NCI-H2029 (cell line): ENCODE measurements at places on chromosomes 7 and 10.

GRCh38 chr10:115829521-115830205 lies 443.3 kb downstream of the GFRA1 start:
- no peak for DNase-seq

GRCh38 chr10:119104654-119105015 lies 722 bp downstream of the DENND10 start:
- no peak for DNase-seq

DNA sequence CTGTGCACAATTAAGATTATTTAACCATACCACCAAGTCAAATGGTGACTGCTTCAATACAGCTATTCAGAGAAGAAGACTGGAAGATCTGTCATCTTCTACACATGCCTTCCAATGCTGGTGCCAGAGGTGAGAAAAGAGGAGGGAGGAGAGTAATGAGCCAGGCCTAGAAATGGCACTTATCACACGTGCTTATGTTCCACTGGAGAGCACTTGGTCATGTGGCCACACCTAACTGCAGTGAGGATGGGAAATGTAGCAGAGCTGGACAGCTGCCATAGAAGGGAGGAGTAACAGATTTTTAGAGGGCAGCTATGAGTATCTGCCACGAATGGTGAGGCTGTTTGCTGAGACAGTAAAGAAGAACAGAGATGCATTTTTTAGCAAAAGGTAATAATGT lies 77.1 kb downstream of the MPLKIP start:
- DNase-seq: peak; percentile 95

DNA sequence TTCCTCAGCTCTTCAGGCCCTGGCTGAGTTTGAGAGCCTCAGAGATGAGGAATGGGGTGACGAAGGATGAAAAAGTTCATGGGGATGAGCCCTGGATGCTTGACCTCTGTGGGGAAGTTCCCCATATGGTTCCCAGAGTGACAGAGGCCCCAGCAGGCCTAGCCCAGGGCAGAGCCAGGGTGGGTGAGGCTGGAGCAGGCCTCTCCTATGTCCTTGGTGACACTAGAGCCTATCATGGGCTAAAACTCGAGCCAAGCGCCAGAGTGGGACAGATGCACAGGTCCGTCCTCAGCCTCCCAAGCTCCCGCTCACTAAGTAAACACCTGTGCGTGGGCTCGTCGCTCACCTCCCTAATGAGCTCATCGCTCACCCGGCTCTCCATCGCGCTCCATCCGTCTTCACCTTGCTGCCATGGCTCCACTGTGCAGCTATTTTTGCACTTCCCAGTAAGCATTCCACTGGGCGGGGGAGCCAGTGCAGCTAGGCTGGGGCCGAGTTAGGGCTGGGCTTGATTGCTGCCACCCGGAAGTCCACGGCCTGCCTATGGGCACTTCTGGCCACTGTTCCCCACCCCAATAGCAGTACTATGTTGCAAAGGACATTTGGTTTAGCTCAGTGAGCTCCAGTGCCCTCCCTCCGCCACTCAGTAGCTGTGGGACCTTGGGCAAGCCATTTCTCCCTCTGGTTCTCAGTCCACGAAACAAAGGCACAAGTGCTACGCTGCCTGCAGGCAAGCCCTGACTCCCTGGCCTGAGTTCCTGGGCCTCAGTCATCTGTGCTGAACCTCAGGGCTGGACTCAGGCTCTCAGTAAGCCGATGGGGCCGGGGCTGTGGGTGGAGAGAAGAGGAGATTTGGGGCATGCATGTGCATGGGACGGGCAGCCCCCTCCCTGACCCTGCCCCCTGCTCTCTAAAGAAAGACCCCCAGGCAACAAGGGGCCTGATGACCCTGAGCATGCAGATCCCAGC lies 117.3 kb upstream of the PCBD1 start:
- DNase-seq: no peak

- no peak for DNase-seq
Observed at GRCh38 chr10:124049484-124049883, 43.9 kb downstream of the CHST15 start.

GRCh38 chr10:106139915-106140314 lies 1024.6 kb downstream of the SORCS1 start:
- no peak for DNase-seq

- no peak for DNase-seq
Observed at GRCh38 chr7:16135658-16136057, 285.7 kb downstream of the CRPPA start.

- no peak for DNase-seq
Observed at GRCh38 chr7:105448181-105448580, 59.5 kb upstream of the SRPK2 start.

- no peak for DNase-seq
Observed at GRCh38 chr7:132871419-132871818, 210.5 kb downstream of the CHCHD3 start.

- DNase-seq: no peak
Observed at GRCh38 chr10:11579885-11580284, 31.6 kb downstream of the USP6NL start.

GRCh38 chr10:80165173-80165572 lies 32.6 kb downstream of the PLAC9 start:
- no peak for DNase-seq

- DNase-seq: no peak
Observed at GRCh38 chr10:75434291-75434690, 2.9 kb downstream of the LRMDA start.

DNA sequence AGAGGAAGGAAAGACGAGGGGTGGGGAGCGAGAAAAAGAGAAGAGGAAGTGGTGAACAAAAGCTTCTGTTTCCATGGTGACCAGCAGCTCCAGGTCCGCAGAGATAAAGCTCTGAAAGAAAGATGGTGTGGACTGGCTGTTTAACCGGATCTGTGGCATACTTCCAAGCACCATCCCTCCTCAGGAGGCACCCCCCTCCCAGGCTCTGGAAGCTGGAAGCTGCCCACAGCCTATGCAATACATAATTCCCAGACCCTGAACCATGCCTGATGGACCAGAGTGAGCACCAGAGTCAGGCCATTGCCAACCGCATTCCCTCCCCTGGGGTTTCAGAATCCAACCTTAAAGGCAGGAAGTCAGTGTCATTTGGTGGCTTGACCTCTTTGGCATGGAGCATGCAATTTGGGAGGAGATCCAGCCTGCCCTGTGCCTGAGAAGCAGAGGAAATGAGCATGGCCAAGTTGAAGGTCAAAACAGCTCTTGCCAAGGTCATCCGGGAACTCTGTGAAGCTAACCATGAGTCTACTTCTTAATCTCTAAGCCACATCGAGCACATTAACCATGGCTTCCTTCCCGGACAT lies 22.2 kb upstream of the CPXM2 start:
- peak; percentile 5 for DNase-seq

DNA sequence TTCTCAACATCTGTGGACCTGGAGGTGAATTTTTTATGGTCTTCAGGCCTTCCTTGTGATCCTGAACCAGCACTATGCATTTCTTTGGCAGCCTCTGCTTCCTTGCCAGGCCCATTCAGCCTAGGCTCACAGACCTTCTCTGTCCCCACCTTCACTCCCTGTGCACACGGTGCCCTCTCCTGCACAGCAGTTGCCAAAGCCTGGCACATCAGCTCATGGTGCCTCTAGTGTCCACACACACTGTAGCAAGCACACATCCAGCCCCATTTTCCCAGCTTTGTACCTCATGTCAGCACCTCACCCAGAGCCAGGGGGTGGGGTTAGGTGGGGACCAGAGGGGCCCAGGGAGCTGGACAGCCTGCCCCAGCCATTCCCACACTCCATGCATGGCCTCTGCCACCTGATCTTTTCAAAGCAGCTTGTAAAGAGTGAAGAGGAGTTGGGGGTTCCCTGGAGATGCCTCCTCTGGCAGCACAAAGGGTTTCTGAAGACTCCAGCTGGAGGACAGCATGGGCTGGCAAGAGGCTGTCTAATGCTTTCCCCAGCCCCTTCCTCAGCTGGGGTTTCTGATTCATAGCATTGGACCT lies 57.9 kb upstream of the TMEM72 start:
- no peak for DNase-seq

GRCh38 chr7:3149231-3149995 lies 105.7 kb upstream of the CARD11 start:
- DNase-seq: no peak

DNA sequence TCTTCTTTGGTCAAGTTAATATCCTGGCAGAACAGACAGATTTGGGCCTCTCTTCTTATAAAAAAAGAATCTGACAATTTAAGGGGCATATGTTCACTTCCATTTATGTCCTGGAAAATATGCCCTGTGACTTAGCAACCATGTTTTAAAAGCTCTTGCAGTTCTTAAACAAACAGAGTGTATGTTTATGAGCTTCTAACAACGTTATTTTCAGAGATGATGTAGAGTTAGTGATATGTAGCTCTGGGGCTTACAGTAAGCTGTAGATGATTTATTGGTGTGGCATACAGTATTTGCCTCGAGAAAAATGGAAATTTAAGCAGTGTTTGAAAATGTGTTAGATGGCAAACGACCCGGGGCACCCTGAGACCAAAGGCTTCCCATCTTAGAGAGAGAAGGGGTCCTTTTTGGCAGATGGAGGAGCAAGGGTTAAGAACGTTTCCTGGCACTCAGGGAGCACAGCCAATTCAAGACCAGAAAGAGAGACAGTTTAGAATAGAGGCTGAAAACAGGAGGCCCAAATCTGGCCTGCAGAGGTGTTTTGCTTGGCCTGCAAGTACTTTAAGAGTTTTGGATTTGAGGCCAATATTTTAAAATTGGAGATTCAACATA lies 397.5 kb downstream of the KCNMA1 start:
- no peak for DNase-seq

DNA sequence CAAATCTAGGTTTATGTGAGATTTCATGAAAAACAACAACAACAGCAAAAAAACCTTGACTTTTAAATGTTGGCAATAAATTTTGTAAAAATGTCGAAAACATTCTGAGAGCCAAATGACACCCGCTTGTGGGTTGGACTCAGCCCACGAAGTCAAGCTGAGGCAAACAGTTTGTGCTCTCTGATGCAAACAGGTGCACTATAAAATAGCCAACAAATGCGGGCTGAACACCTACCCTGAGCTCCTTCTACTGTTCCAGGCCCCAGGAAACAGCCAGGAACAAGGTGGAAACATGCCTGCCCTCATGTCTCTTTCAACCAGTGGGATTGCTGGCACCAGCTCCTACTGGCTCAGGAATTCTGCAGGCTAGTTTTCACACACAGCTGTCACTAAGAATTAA lies 105.0 kb upstream of the ZNF716 start:
- no peak for DNase-seq

- DNase-seq: no peak
Observed at GRCh38 chr10:86036544-86036831, 330.1 kb downstream of the GRID1 start.

- DNase-seq: no peak
Observed at GRCh38 chr7:1024331-1024841, 20.0 kb upstream of the GPR146 start.

GRCh38 chr10:12663863-12664262 lies 314.5 kb downstream of the CAMK1D start:
- no peak for DNase-seq

DNA sequence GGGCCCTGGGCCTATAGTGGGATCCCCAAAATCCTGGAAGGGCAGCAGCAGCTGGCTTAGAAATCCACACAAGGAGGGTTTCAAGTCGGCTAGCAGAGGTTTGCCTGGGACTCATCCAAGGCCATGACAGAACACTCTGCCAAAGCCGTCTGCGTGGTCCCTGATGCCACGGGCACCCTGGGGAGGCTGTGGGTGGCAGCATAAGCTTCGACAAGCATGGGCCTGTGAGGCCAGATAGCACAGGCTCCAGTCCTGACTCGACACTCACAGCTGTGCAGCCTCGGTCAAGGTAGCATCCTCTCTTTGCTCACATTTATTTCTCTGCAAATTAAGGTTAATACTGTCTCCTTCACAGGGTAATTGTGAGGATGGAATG lies 138.3 kb downstream of the JCAD start:
- no peak for DNase-seq

- DNase-seq: no peak
Observed at GRCh38 chr10:126569513-126570244, 100.8 kb downstream of the C10orf90 start.

DNA sequence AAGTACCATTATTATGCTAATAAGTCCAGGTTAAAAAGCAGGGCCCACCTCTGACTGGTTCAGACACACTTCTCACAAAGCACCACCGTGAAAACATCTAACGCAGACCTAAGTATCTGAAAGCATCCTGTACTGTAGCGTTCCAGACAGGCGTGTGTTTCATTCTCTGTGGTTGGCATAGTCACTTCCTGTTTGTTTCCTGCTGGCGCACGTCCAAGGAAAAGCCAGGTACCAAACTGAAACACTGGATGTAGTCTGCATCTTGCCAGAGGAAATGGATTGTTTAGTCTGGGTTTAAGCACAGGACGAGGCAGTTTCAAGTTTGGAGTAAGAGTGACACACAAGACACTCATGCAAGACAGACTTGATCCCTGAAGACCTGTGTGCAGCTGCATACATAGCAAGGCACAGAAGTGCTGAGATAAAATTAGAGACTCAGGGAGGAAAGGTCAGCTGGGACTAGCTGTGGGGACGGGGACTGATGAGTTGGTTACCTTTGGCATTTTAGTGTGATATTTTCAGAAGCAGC lies 23.3 kb downstream of the BPGM start:
- DNase-seq: peak; percentile 52

DNA sequence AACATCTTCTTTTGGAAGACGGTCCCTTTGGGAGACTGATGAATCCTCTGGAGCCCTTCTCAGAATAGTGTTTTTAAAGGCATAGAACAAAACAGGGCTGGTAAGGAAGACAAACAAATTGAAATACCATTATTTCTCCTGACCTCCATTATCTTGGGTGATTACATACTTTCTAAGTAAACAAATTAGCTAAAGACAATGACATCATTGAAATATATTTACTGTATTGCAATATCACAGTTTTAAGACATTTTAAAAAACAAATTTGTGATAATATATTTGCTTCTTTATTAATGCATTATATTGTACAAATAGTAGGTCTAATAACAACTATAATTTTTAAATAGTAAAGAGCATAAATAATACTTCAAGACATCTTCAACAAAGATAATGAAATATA lies 152.2 kb upstream of the CDK1 start:
- no peak for DNase-seq

DNA sequence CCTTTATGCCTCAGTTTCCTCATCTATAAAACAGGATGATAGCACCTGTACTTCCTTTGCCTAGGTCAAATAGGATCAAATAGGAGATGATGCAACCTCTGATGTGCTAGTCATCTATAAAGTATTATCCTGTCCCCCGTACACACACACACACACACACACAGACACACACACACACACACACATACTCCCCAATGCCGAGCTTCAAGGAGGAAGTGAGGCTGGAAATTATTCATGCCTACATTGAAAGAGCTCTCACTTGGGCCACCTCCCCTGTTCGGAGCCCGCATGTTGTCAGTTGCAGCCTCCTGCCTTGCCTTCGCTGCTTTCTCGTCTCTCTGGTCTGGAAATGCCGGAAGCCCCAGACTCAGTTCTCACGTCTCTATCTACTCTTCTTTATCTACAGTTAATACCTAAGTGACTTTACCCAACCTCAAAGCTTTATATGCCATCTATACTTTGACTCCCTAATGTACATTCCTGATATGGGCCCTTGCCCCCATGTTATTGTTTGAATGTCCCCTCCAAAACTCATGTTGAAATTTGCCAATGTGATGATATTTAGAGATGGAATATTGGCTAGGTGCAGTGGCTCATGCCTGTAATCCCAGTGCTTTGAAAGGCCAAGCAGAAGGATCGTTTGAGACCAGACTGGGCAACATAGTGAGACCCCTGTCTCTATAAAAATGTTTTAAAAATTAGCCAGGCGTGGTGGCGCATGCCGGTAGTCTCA lies 6.9 kb upstream of the UBE2H start:
- no peak for DNase-seq
